HCT116 (cell line): ENCODE measurements at places on chromosomes 11 and 22.

DNA sequence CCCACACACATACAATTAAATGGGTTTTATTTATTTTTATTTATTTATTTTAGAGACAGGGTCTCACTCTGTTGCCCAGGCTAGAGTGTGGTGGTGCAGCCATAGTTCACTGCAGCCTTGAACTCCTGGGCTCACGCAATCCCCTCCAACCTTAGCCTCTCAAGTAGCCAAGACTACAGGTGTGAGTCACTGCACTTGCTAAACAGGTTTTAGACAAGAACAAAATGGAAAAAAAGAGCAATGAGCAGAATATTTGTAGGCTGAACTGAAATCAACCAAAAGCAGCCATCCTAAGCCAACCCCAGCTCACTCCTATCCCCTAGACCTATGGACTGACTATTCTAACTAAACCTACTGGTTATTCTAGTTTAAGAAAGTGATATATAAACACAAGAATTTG, 37.8 kb downstream of the MRE11 start:
- peak; percentile 38 for DNase-seq

DNA sequence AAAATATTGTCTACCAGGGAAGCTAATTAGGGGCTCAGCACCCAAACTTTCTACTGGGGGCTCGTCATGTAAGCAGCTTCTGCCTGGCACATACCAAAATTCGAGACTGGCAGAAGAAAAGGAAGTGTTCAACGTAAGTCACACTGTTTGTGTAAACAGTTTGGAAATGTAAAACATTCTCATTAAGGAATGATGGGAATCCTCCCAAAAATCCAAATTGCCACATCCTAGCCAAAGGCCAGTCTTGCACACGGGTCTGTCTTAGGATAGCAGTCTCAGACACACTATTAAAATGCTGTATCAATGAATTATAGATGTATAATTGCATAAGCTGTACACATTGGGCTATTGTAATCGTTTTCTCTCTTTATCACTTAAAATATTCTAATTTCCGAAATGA, 28.9 kb downstream of the CUL5 start:
- no peak for DNase-seq

- DNase-seq = no peak
These were observed 36.3 kb upstream of the CARS1 start for GRCh38 chr11:3093281-3094191.

GRCh38 chr11:17799147-17799546, 64.6 kb downstream of the KCNC1 start:
- DNase-seq = no peak

GRCh38 chr11:114566276-114566675, 6.6 kb upstream of the NXPE1 start:
- DNase-seq = no peak

DNA sequence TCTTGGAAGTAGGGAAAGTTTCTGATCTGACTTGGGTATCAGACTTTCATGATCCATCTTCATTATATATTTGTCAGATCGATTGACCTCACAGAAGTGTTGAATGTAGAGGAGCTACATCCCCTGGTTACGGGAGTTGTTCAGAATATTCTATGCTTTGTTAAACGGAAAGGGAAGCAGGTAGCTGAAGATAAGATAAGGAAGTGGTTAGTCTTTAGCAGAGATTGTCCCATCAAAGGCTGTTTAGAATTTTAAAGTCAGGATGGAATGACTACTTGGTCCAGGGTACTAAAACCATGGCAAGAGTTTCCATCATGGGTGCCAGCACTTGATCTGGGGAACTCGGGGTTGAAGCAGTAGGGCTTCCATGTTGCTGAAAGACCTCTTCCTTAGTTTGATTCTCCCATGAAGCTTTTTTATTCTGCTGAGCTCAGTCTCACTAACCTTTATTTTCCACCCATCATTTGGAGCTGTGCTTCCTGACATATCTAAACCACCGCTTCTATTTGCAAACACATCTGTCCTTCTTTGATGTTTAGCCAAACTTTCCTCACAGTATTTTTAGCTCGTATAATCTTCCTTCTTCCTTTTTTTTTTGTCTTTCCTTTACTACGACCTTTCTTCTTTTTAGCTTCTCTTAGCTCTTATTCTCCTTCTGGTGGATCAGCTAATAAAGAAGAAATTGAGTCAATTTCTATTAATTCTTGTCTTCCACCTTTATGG, 4.0 kb upstream of the C22orf31 start:
- no peak for DNase-seq

DNA sequence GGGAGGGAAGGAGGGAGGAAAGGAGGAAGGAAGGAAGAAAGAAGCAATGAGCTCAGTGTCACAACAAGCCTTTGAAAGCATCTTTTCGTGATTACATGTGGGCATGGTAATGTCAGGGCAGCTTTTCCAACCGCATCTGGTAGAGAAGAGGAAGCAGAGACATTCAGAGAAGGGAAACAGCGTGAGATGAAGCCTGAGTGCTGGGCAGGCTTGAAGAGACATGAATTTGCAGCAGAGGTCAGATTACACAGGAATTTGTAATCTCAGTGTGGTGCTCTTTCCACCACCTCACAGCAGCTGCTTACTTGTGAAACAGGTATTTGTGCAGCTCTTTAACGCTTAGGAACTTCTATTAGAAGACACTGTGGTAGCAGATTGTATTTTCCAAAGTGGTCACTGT, 289.5 kb upstream of the C11orf87 start:
- DNase-seq = no peak

DNA sequence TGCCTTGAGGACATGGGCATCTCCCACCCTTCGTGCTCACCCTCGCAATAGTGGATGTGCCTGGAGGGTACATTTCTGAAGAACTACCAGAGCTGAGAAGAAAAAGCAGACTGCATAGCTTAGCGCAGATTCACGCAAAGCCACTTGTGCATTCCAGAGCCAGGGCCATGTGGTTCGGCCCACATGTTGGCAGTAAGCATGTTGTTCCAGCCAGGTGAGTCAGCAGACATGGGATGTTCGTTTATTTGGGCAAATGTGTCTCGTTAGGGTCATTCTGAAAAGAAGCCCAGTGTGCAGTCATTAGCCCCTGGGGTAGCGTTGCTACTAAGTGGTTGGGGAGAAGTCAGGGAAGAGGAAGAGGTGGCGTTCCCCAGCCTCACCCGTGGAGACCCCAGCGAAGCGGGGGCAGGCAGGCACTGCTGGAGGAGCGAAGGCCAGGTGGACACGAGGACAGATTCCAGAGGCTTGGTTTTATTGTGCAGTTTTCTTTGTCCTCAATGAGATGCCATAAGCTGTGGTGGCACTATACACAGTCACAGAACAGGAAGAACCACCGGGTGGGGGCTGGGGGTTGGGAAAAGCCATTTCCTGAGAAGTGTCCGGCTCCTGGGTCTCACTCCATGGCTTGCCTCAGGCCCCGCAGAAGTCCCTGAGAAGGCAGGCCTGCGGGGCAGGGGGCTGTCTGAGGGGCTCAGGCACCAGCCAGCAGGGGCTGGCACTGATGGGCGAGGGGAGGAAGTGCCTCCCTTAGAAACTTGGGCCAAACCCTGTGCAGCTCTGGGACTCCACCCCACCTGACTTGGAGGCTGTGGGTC, 5.0 kb downstream of the THY1 start:
- DNase-seq = no peak

DNA sequence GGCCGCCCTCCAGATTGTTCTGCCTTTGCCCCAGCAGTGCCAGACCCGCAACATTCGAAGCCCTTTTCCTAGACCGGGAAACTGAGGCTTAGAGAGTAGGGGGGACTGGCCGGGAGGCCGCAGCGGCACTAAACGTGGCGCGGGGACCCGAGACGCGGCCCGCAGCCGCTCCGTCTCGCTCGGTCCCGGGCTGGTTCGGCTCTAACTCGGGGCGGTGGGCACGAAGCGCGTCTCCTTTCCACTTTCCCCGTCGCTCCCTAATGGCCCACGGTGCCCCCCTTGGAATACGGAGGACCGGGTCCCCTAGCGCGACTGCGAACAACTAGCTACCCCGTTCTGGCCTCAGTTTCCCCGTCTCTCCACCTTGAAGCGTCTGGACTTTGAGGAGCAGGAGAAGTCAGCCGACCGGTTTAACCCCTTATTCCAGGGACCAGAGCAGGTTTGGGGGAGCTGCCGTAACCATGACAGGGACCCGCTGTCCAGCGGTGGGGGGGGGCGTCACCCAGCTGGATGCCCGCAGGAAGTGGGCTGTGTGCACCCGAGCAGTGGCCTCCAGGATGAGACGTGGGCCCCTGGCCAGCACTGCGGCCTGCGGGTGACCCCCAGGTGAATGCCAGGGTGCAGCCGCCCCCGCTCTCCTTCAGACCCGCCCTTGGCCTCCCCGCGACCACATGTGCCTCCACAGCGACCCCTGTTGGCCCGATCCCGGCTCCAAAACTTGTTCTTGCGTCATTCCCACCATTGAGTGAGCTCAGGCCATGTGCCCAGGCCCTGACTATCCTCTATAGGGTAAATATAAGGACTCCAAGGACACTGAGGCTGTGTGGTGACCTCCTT, 1.1 kb downstream of the CDC42EP1 start:
- DNase-seq = peak; percentile 73

DNA sequence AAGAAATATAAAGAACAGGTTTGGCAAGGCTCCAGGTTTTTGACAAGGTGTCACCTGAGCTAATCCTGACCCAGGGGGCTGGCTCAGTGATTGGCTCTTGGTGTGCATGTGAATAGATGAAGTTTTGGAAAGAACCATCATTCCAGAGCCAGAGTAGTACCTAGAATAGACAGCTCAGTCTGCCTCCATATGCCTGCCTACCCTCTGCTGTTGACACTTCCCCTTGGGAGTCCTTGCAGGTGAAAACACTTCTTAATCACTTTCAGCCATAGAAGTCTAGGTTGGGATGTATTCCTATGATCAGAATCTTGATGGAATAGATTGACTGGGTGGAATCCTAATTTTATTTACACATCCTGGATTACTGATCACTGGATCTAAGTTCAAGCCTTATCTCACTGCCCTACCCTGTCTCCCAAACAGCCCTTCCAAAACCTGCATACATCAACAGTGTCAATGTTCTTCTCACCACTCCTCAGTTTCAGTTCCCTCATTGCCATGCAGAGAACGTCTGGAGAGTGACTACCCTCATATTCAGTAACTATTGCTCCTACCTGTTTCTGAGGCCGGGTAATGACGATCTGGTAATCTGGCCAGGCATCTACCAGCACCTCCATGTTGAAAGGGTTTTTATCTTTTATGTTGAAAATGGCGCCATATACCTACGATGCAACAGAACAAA, 6.7 kb downstream of the GLYATL2 start:
- no peak for DNase-seq

GRCh38 chr11:58905721-58906547, 33.4 kb upstream of the GLYATL1 start:
- DNase-seq = no peak

DNA sequence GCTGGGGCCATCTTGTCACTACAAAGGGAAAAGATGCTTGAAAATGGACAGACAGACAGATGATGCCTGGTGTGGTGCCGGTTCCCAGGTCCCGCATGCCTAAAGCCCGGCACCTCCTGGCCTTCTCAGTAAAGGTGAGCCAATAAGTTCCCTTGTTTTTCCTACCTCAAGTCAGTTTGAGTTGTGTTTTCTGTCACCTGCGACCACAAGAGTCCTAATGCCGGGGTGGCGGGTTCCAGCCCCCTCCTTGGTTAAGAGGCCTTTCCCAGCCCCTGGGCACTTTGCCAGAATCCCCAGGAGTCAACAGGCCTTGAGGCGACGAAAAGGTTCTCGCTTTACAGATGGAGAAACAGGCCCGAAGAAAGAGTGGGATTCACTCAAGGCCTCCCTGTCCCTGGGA, 9.0 kb downstream of the FGF19 start:
- no peak for DNase-seq

DNA sequence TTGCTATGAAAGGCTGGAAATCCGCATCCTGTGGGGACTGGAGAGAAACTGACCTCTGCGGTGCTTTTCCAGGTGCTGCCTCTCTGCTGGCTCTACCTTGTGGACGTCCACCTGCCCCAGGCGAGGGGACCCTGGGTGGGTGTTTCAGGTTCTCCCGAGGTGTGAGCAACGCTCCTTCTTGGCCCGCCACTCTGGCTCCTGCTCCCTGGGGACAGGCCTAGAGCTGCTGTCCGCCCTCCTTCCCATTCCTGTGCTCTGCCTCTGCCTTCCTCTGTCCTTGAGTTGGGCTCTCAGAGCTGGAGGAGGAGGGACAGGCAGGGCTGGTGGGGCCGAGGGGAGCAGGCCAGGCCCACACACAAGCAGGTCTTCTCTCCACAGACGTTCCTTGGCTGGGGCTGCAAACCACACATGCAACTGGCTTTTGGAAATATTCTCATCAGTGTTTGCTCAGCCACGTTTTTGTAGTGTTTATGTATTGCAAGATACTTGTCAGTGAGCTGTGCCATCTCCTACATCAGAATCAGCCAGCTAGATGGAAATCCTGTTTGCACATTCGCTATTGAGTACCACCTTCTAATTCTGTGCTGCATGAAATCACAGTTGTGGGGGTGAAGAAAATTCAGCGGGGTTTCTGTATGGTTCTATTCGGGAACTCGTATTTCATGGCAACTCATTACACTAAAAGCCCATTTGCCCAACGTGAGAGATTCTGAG, 1115.0 kb downstream of the BRD1 start:
- DNase-seq = no peak
